Activated T-helper 2 cell treated with anti-CD3 and anti-CD28 coated beads, Interferon-gamma antibody, Interleukin-2, Interleukin-4, amounts not matched to agents 10 μg/mL and 5 μg/mL and 100 μg/mL, durations not matched to agents 14 hours and 24 hours and 36 hours (primary cell): ENCODE measurements at places on chromosomes 2 and 18. TPM values are rescaled to one million over a fixed set of nuclear protein-coding genes. Genes with fewer than 3 reads are reported as not detected.

The RPS27A gene
- total RNA-seq, result 1,030 and 1,063 TPM in 2 replicates

GRCh38 chr2:58803192-58803591 is 562.1 kb upstream of the FANCL start:
- H3K4me1 ChIP-seq, result no peaks in the 10 kb centered on the region
- H3K4me3 ChIP-seq, result no peak overlapping the region
- H3K27me3 ChIP-seq, result no peaks in the 10 kb centered on the region
- H3K27ac ChIP-seq, result no peak overlapping the region
- no peaks in the 10 kb centered on the region for H3K36me3 ChIP-seq

GRCh38 chr2:61726456-61727209 is 127.2 kb downstream of the FAM161A start:
- H3K27me3 ChIP-seq, result peaks cover 8% of the 10 kb centered on the region
- no peaks in the 10 kb centered on the region for H3K36me3 ChIP-seq
- peaks cover 12% of the 10 kb centered on the region for H3K4me1 ChIP-seq
- H3K4me3 ChIP-seq, result no peak overlapping the region
- no peak overlapping the region for H3K27ac ChIP-seq

DNA sequence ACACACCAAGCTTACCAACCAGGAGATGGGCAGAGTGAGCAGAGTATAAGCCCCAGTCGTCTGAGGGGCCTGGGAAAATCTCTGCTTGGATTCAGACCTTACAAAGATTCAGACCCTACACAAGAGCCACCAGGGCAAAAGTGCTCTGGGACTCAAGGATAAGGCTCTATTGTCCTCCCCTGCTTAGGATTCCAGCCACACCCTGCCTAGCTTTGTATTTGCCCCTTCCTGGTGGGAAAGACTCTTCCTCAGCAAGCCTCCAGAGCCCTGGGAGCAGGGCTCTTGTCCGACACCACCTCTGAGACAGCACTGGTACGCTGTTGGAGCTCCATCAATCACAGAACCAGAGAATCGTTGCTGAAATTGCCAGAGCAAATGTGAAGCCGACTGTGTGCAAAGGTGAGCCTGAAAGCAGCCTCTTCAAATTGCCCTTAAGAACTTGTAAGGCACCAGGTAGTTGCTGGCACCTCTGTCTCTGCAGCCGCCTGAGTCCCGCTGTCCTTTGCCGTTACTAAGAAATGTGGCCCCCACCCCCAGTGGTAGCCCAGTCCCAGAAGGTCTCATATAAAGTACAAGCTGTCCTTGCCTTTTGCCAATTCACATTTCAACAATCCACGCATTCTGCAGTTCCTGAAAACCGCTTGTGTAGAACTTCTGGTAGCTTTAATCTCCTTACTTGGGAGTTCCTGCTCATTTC is 148.7 kb downstream of the CTIF start:
- H3K4me3 ChIP-seq, result no peak overlapping the region
- no peak overlapping the region for H3K27ac ChIP-seq
- no peaks in the 10 kb centered on the region for H3K36me3 ChIP-seq
- no peak for DNase-seq
- H3K4me1 ChIP-seq, result no peaks in the 10 kb centered on the region

DNA sequence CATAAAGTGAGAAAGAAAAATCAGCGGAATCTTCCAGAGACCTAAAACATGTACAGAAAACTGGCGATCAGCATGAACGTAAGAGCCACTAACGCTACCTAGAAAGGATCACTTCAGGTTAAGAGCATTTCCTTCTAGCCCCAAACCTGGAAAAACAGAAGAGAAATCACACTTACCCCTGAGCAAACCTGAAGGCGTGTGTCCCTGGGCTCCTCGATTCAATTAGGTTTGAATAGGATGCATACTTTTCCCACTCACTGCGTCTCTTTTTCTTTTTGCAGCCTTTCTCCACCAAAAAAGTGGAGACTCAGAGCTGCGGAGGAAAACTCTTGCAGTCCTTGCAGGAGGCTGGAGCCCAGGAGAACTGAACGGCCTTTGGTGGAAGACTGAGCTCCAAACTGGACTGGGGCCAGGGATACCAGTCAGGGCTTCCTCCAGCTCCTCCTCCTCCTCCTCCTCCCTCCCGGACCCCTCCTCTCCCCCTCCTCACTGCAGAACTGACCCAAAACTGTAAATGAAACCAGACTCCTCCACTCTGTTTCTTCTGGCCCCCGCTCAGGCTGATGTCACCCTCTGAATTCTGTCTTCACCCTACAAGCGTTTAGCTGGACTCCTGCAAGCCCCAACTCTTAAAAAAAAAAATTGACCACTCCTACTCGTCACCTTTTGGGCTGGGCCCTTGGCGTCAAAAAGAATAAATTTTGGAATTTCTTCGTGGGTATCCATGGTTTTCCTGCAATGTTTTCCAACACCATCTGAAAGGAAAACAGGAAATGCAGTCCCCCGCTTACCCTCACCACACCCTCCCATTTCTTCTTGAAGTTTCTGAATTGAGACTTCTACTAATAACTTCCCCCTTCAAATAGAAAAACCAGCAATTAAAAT is at the start of gene COL6A3:
Gene COL6A3, minus strand, starts transcription at position 388 of the 885 bp plus-strand sequence. CDS start 17,347 bp downstream, outside the sequence.
- H3K4me1 ChIP-seq, result peaks cover 2% of the 10 kb centered on the region
- H3K27ac ChIP-seq, result no peak within 1 kb of the TSS
- H3K27me3 ChIP-seq, result no peaks in the 10 kb centered on the region
- no peak within 1 kb of the TSS for H3K4me3 ChIP-seq
- no peak for DNase-seq

- H3K36me3 ChIP-seq, result no peaks in the 10 kb centered on the region
- H3K4me1 ChIP-seq, result no peaks in the 10 kb centered on the region
- H3K27ac ChIP-seq, result no peak overlapping the region
Observed at GRCh38 chr18:63562284-63562683, 20.1 kb downstream of the SERPINB12 start.

The TM4SF20 gene
- not detected in 2 replicates for total RNA-seq

GRCh38 chr2:108417254-108417653 is 31.8 kb upstream of the GCC2 start:
- no peak overlapping the region for H3K4me3 ChIP-seq
- no peaks in the 10 kb centered on the region for H3K4me1 ChIP-seq
- no peak for DNase-seq
- H3K36me3 ChIP-seq, result no peaks in the 10 kb centered on the region
- peaks cover 4% of the 10 kb centered on the region for H3K27me3 ChIP-seq
- H3K27ac ChIP-seq, result no peak overlapping the region
